ENCODE measurements at places on chromosomes 7 and 10. TPM values are rescaled to one million over a fixed set of nuclear protein-coding genes. Genes with fewer than 3 reads are reported as not detected.
A peak's percentile ranks its signal among the peaks of the same experiment; 100 is the strongest.

- H3K4me3 ChIP-seq = no peak overlapping the region
- no peak for DNase-seq
- peaks cover 13% of the 10 kb centered on the region for H3K4me1 ChIP-seq
Observed at GRCh38 chr7:101120315-101120714, 6.6 kb upstream of the SERPINE1 start.

DNA sequence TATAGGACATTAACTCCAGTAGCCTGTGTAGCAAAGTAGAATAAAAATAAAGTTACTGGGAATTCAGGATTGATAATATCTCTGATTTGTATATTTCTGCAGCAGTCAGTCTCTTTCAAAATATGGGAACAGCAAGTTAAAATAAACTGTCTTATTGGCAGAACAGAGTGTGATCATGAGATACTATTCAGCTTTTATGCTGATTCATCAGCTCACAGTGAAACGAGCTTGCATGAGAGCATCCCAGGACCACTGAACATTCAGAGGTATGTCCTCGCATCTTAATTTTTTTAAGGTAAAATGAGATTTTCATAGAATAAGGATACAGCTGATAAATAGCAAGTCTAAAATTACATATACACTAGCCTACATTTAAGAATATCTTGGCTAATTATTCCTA is 282.5 kb upstream of the MYO3A start:
- H3K36me3 ChIP-seq = no peaks in the 10 kb centered on the region
- no peaks in the 10 kb centered on the region for H3K27me3 ChIP-seq
- H3K27ac ChIP-seq = no peak overlapping the region

DNA sequence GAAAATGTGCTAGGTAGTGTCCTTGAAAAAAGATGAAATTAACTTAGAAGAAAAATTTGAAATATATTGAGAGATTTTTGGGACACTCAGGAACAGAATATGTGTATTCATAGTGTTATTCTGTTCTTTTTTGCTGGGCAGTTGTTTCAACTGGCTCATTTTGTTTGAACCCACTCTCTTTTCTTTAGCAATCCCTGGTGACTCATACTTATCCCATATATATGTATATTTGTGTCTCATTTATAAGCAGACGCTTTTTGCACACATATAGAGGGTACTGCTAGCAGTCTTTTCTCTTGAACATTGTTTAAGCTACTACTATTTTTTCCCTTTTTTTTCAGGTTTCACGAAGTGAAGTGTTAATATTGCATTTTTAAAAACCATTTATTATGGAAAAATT is 1.9 kb downstream of the EXOC6 start:
- no peaks in the 10 kb centered on the region for H3K27me3 ChIP-seq
- DNase-seq = no peak
- no peak overlapping the region for H3K4me3 ChIP-seq
- H3K36me3 ChIP-seq = no peaks in the 10 kb centered on the region
- no peak overlapping the region for H3K27ac ChIP-seq
- peaks cover 27% of the 10 kb centered on the region for H3K4me1 ChIP-seq

- no peak overlapping the region for H3K27ac ChIP-seq
- no peak overlapping the region for H3K4me3 ChIP-seq
- DNase-seq = no peak
- no peaks in the 10 kb centered on the region for H3K27me3 ChIP-seq
Observed at GRCh38 chr10:17414484-17414883, 39.9 kb downstream of the ST8SIA6 start.

GRCh38 chr10:69374242-69374641 is 42.5 kb downstream of the TACR2 start:
- DNase-seq = no peak
- H3K27me3 ChIP-seq = no peaks in the 10 kb centered on the region
- H3K4me1 ChIP-seq = peaks cover 23% of the 10 kb centered on the region
- no peak overlapping the region for H3K4me3 ChIP-seq
- peak overlapping the region; percentile 88 for H3K27ac ChIP-seq

- no peak for DNase-seq
- H3K27ac ChIP-seq = no peak overlapping the region
- no peak overlapping the region for H3K4me3 ChIP-seq
- no peaks in the 10 kb centered on the region for H3K36me3 ChIP-seq
- no peaks in the 10 kb centered on the region for H3K27me3 ChIP-seq
- no peaks in the 10 kb centered on the region for H3K4me1 ChIP-seq
Observed at GRCh38 chr7:119630406-119630969, 642.5 kb upstream of the KCND2 start.

GRCh38 chr7:100825751-100826513 is 1.4 kb downstream of the EPHB4 start:
- H3K4me1 ChIP-seq = peaks cover 25% of the 10 kb centered on the region
- no peak overlapping the region for H3K27ac ChIP-seq
- H3K27me3 ChIP-seq = peaks cover 46% of the 10 kb centered on the region
- no peak for DNase-seq

DNA sequence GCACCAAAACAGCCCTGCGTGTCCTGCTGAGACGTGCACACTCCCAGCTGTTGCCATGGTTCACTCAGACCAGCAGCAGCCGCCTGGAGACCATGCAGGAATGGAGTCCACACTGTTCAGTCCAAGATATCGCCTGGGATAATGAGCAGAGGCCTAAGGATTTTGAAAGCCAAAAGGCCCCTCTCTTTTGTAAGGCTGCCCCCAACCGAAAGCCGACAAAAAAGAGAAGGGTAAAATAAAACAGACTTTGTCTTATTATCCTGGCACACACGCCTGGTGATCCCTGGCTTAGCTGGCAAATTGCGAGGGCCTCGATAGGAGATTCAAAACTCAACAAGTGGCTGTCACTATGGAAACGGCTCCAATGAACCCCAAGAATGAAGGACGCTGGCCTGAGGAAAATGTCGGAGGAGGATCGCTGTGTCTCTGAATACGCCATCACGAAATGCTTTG is 263.6 kb downstream of the SKIDA1 start:
- peaks cover 29% of the 10 kb centered on the region for H3K27me3 ChIP-seq
- no peaks in the 10 kb centered on the region for H3K36me3 ChIP-seq
- no peaks in the 10 kb centered on the region for H3K4me1 ChIP-seq
- no peak for DNase-seq
- H3K4me3 ChIP-seq = no peak overlapping the region

GRCh38 chr10:34757933-34758332 is 57.2 kb downstream of the PARD3 start:
- DNase-seq = no peak
- peaks cover 31% of the 10 kb centered on the region for H3K27me3 ChIP-seq
- no peak overlapping the region for H3K27ac ChIP-seq
- no peak overlapping the region for H3K4me3 ChIP-seq
- no peaks in the 10 kb centered on the region for H3K4me1 ChIP-seq

DNA sequence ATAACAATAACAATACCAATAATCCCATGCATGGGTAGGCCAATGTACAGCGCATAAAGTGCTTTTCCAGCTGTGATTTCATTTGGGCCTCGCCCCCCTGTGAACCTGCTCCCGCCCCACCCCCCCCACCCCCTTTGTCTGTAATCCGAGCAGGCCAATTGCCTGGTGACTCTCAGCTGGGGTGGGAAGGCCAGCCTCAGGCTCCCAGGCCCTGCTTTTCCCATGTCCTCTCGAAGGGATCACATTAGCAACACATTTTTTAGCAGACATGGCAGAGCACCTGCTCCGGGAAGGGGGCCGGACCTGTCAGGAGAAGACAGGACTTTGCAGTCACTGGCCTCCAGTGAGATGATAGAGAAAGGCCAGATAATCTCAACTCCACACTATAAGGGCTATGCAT is 439.3 kb downstream of the RPS24 start:
- no peak for DNase-seq
- H3K4me3 ChIP-seq = no peak overlapping the region
- H3K36me3 ChIP-seq = peaks cover 2% of the 10 kb centered on the region
- peaks cover 19% of the 10 kb centered on the region for H3K27me3 ChIP-seq

- no peaks in the 10 kb centered on the region for H3K4me1 ChIP-seq
- H3K36me3 ChIP-seq = no peaks in the 10 kb centered on the region
- H3K27ac ChIP-seq = no peak overlapping the region
- no peak for DNase-seq
- H3K27me3 ChIP-seq = peaks cover 59% of the 10 kb centered on the region
Observed at GRCh38 chr10:47336387-47337134, 11.6 kb upstream of the RBP3 start.

DNA sequence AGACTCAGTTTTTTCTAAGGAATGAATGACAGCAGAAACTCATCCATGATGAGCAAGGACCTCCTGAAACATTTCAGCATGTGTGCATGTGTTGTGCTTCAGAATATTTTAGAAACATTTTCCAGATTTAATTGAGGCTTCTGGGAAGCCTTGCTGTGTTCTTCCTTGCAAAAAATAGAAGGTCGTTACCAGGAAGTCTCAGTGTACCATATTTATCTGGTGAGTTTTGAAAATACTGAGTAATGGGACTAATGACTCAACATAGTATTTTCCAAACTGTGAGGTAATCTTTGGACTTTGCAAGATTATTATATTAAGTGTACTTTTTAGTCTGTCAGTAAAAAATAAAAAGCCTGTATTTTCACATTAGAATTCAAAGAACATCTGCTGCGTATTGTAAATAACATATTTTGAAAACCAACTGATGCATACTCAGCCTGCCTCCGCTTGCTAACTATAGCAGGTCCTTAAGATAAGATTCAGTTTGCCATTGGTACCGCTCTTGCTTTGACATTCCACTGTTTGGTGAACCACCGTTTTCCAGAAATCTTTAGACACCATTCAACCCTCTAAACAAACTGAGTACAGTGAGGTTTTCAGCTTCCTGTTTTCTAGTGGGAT is 739.6 kb upstream of the GALNT17 start:
- no peaks in the 10 kb centered on the region for H3K36me3 ChIP-seq
- H3K27ac ChIP-seq = no peak overlapping the region
- no peak overlapping the region for H3K4me3 ChIP-seq
- no peaks in the 10 kb centered on the region for H3K27me3 ChIP-seq
- DNase-seq = no peak

DNA sequence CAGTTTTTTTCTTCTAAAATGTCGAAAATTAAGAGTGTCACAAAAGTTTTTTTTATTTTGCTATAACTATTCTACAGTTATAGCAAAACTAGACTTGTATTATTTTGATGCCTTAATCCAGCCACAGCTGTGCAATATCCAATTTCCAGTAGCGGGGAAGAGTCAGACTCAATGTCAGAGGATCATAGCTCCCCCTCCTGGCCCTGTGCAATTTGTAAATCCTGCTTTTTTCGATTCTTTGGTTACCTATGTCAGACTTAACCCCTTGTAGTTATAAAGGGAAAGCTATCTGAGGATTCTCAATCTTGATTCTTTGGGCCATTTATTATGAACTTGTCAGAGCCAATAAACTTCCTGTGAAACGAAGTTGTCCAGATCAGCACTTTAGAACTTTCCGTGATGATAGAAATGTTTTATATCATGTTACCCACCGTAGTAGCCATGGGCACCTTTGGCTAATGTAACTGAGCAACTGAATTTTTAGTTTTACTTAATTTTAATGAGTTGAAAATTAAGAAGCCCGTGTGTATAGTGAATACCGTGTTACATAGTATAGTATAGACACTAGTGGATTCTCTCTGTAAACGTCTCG is 87.7 kb upstream of the PRKCQ start:
- peaks cover 18% of the 10 kb centered on the region for H3K4me1 ChIP-seq
- H3K36me3 ChIP-seq = no peaks in the 10 kb centered on the region
- no peak overlapping the region for H3K4me3 ChIP-seq
- no peaks in the 10 kb centered on the region for H3K27me3 ChIP-seq

DNA sequence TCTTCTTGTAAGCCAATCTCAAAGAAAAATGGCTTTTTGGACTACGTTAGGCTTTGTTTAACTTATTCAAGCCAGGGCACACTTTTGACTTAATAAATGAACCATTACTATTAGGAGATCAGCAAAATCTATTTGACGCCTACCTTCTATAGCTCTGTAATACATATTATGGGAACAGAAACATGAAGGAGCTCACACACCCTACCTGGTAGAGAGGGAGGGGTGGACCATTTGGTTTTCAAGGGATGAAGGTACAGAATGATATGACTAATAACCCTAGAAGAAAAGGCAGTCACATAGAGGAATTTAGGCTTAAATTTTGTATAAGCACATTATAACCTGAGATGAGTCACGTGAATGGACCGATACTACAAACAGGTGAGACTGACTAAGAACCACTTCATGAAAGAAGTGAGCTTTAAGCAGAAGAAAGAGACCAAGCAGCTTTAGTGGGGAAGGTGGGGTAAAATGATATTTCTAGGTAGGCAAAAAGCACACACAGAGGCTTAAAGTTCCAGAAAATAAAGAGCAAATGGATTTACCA is 106.8 kb upstream of the CTTNBP2 start:
- DNase-seq = no peak
- H3K27me3 ChIP-seq = no peaks in the 10 kb centered on the region
- H3K36me3 ChIP-seq = no peaks in the 10 kb centered on the region
- H3K27ac ChIP-seq = no peak overlapping the region
- H3K4me3 ChIP-seq = no peak overlapping the region

DNA sequence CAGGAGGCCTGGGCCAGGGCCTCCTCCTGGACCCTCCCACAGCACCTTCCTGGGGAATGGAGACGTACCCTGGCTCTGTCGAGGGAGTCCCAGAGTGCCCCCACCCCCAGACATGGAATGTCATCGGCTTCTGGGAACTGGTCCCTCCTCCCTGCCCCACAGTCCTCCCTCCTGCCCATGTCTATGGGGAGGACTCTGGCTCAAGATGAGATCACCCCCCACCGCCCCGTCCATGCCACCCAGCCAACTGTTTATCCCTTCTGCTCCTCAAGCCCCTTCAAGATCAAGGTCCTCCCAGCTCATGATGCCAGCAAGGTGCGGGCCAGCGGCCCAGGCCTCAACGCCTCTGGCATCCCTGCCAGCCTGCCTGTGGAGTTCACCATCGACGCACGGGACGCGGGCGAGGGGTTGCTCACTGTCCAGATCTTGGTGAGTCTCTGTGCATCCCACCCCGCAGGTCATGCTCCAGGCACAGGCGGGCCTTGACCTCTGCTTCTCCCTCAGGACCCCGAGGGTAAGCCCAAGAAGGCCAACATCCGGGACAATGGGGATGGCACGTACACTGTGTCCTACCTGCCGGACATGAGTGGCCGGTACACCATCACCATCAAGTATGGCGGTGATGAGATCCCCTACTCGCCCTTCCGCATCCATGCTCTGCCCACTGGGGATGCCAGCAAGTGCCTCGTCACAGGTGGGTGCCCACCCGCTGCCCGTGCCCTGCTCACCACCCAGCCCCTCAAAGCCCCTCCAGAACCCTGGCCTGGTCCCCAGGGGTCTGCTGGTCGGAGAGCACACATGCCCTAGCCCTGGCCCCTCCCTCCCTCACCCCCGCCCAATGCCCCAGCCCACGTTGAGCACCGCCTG is 14.1 kb upstream of the ATP6V1F start:
- H3K27ac ChIP-seq = no peak overlapping the region
- no peak overlapping the region for H3K4me3 ChIP-seq
- H3K27me3 ChIP-seq = no peaks in the 10 kb centered on the region
- H3K36me3 ChIP-seq = no peaks in the 10 kb centered on the region

Gene TRPV5
- total RNA-seq = not detected

Gene PTPRE
- 45.3 TPM for total RNA-seq

Gene PLEKHS1
- total RNA-seq = not detected

Gene ADAP1
- total RNA-seq = 6.7 TPM

Gene SLC26A5
- not detected for total RNA-seq

Gene SYCE1
- total RNA-seq = 0.39 TPM

Gene CYP2E1
- total RNA-seq = 12.3 TPM

Gene DRGX
- total RNA-seq = not detected
